ENCODE measurements at places on chromosomes 12 and 14.
A peak's percentile ranks its signal among the peaks of the same experiment; 100 is the strongest.

DNA sequence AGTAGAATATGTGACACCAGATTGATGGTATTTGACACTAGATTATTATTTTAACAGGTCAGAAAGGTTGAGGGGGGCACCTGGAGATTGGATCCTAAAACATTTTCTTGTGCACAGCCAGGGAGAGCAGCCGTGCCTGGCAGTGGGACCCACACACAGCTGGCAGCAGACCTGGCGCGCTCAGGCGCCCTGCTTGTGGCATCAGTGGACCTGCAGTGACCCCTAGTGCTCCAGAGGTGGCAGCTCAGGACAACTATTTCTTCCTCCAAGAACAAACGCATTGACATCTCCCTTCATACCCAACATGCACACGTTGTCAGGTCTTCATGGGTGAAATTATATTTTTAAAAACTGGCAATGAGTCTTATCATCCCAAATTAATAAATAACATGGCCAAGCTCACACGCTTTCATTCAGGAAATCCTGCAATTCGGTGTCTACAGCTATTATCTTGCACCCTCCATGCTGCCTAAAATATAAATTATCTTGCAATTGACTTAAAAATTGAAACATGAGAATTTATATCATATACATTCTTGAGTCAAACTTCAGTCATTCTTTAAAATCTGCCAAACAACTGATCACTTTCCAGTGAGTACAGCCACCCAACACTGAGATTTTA lies 7.7 kb upstream of the TMEM132D start:
- peak; percentile 36 for DNase-seq

DNA sequence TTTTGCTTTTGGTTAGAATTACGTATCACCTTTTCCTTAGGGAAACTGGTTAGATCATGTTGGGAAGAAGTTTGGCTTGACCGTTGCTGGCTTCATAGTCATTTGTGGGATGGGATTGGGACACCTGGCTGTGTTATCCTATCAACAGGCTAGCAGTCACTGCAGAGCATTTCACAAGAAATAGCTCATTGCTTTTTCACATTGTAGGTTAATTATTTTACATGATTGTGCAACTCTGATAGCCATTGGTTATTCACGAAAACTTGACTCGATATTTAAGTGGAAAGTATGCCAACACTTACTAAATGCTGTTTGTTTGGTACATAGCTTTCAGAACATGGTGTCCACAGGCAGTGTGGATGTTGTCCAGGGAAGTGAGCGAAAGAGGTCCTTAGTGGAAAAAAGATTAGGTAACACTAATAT lies 89.4 kb downstream of the NKX2-1 start:
- DNase-seq, result no peak

DNA sequence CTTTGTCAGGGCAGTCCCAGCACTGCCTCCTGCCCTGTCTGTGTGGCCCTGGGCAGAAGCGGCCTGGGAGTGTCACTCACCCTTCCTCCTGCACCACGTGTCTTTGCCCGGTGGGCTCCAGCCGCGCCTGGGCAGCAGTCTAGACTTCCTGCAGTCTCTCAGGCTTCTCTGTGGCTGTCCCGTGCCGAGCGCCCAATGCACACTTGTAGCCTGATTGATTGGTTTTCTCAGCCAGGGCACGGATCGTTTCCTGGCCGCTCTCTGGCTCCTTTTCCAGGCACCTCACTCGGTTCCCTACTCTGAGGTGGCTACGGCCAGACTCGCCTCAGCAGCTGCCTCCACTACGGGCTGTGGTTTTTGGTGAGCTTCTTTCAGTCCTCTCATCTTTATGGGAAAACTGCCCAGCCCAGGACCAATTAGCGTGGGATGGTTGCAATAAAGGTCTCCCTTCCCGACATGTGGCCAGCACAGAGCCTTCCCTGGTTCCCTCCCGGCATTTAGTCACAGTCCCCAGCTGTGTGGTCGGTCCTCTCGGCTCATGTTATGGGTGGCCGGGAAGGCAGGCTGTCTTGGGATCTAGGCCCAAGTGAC lies 133.1 kb downstream of the CACNA1C start:
- DNase-seq, result no peak

DNA sequence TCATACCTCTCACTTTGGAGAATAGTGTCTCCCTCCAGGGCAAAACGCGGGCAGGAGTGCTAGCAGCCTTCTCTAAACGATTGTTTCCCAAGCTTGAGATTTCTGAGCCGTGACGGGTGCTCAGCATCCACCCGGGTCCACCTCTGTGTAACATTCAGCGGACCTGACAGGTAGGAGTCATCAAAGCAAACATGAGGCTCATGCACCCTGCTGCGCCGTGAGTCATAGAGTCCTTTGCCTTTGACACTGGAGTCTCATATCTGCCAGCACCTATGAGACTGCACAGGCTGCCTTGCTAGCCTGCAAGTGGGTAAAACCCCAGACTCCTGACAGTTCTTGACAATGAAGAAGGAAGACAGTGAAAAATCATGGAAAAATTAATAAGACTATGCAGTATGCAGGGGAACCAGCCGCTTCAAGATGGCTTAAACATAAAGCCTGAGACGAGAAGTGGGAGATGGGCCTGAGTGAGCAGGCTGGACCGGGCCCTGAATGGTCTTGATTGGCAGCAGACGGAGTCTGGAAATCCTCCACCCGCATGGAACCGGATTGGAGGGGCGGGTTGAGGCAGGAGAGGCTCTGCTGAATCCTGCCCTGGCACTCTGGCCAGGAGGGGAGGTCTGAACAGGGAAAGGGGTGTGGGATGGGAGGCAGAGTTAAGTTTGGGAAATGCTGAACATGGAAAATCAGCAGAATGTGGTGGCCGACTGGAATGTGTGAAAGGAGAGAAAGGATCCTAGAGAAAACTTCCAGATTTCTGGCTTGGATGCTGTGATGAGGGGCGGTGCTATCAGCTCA lies 54.2 kb downstream of the LGMN start:
- peak; percentile 46 for DNase-seq

GRCh38 chr12:125015680-125016310 lies 22.4 kb downstream of the BRI3BP start:
- no peak for DNase-seq

GRCh38 chr14:76329951-76330350 lies 46.0 kb upstream of the ESRRB start:
- DNase-seq, result no peak

- no peak for DNase-seq
Measured at GRCh38 chr14:32258336-32258993, 55.4 kb upstream of the RNU6-8 start.

GRCh38 chr12:54279227-54279631 lies 693 bp downstream of the CBX5 start:
- no peak for DNase-seq

DNA sequence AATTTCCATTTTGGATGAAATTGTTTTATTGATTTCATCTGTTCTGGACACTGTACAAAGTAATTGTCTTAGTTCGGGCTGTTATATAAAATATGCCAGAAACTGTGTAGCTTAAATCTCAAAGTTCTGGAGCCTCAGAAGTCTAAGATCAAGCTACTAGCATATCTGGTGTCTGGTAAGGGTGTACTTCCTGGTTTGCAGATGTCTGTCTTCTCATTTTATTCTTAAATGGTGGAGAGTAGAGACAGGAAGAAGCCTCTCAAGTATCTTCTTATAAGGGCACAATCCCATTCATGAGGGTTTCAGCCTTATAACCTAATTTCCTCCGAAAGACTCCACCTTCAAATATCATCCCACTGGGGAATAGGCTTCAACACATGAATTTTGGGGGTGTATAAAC lies 51.3 kb downstream of the MON2 start:
- DNase-seq, result no peak

GRCh38 chr14:100972118-100972897 lies 68.8 kb upstream of the RTL1 start:
- DNase-seq, result no peak

DNA sequence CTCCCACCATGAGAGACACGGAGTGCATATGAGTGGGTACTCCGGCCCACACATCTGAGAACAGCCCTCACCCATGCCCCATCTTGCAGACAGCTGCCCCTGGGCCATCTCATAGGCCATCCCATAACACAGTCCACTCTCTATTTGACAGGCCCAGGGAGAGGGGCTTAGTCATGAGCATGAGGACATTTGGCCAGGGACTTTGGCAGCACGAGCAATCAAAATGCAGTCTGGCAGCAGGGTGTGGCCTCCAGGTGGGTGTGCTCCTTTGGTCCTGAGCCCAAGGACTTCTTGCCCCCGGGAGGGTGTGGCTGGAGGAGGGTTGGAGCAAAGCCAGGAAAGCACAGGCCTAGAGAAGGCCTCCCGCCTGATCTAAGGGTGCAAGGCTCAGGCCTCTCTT lies 25.6 kb downstream of the EMP1 start:
- no peak for DNase-seq

DNA sequence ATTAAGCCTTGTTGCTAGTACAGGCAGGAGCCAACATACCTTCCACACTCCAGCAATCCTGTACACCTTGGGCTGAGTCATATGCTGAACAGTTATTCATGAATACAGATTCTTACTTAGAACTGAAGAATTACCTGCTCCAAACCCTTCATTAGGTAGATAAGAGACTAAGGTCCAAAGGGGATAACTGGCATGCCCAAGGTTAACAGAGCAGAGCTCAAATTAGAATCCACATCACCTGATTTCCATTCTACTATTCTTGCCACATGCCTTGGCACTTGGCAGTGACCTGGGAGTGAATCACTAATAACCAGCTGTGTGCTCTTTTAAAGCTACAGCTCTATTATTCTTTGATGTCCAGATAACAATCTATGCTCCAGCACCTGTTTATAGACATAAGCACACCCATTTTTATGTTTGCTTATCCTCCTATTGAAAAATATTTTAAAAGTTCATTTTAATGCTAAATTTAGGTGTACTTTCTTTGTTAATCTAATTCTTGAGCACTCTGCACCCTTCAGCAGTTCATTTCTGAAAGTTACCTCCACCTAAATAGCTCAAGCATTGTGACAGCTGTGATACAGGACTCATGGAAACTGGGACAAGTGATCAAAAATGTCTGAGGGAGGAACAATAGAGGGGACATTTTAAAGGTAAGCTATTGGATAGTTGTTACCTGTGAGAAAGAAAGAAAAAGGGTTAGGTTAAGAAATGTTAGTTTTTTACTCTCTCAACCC lies 19.4 kb downstream of the LPCAT3 start:
- DNase-seq, result no peak

- DNase-seq, result no peak
Measured at GRCh38 chr14:38972511-38972910, 130.5 kb downstream of the SEC23A start.

- no peak for DNase-seq
Measured at GRCh38 chr14:86243158-86243557, 713.2 kb downstream of the FLRT2 start.

DNA sequence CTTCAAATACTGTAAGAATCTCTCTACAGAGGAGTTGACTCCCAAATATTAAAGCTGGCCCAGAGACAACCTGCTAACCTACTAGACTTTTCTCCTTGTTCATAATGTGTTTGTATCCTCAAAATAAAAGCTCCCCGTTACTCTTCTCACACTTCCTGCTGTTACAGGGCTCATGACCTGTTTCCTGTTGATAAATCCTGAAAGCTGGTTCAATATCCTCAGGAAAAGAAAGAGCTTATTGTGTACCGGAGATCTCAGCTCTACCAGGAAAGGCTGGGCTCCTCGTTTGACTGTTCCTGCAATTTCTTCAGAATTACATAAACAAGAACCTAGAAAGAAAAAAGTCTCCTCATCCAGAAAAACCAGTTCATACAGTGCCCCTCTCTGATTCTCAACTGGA lies 30.8 kb downstream of the CLEC1A start:
- DNase-seq, result no peak

Data from NCI-H1694 (cell line).